ENCODE measurements at places on chromosomes 7 and 10. TPM values are rescaled to one million over a fixed set of nuclear protein-coding genes. Genes with fewer than 3 reads are reported as not detected.

DNA sequence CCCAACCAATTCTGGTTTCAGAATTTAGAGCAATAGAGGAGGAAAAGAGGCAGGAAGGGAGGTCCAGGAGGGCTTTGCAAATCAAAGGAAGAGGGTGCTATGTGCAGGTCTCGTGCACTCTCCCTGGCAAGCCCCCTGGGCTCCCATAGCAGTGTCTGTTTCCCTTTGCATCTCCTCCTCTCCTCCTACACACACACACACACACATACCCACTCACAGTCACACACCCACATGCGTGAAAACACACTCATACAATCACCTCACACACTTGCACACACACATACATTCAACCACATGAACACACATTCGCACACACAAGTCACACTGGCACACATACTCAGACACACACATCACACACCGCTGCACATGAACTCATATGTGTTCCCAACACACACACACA lies 105.3 kb downstream of the OAT start:
- no peak for DNase-seq

DNA sequence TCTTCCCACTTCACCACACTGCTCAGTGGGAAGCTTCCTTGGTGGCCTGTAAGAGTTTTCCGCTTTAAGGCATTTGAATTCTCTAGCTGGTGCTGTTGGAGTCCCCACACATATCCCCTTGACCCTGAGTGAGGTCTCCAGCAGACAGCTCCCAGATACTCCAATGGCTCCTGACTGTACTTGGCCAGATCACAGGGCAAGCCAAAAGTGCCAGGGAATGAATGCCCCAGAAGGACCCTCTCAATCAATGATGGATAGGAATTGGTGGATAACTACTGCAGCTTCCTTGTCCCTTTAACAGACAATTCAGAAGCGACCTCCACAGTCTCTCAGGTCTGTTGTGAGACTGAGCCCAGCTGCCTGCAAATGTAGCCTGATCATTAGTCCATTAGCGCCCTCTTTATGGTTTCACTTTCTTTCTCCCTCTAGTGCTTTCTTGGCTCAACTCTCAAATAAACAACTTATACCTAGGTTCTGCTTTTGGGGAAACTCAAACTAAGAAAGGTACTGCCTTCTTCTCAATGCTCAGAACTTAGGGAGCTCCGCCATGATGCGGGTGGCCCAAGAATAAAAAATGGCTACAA lies 283.0 kb downstream of the TCF7L2 start:
- no peak for DNase-seq

- no peak for DNase-seq
Measured at GRCh38 chr10:1603181-1603580, 134.1 kb downstream of the ADARB2 start.

- no peak for DNase-seq
Measured at GRCh38 chr10:86440874-86441843, 74.6 kb upstream of the GRID1 start.

- no peak for DNase-seq
Measured at GRCh38 chr10:34956756-34957155, 133.4 kb downstream of the CUL2 start.

DNA sequence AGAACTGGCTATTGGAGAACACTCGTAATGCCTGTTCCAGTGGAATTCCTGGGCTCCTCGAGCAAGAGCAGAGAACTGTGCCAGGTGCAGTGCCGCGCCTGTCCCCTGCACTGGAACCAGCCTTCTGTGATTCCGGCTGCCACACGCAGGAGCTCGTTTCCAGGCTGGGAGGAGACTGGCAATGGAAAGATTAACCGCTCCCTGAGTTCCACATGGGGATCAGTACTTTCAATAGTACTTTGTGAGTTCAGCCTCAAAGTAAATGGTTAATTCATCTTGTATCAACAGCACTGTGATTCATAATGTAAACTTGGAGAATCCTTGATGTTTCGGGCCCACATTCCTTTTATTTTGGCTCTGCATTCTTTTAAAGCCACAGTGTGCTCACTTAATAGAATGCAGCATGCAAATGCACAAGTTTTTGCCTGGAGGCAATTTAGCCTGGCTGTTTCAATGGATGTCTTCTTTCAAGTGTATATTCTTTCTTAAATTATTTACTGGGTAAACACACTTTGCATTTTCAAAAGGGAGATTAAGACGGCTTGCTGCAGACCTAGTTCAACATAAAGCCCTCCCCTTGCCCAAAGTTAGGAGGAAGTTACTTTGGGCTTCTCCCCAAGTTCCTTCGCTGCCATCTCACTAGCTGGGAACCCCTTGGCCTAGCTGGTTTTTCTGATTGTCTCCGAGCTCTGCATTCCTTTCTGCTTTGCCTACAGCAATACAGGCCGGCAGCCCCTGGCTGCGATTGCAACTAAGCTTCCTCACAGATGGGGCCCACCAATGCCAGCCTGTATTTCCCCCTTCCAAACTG lies 138.1 kb upstream of the TCF7L2 start:
- no peak for DNase-seq

DNA sequence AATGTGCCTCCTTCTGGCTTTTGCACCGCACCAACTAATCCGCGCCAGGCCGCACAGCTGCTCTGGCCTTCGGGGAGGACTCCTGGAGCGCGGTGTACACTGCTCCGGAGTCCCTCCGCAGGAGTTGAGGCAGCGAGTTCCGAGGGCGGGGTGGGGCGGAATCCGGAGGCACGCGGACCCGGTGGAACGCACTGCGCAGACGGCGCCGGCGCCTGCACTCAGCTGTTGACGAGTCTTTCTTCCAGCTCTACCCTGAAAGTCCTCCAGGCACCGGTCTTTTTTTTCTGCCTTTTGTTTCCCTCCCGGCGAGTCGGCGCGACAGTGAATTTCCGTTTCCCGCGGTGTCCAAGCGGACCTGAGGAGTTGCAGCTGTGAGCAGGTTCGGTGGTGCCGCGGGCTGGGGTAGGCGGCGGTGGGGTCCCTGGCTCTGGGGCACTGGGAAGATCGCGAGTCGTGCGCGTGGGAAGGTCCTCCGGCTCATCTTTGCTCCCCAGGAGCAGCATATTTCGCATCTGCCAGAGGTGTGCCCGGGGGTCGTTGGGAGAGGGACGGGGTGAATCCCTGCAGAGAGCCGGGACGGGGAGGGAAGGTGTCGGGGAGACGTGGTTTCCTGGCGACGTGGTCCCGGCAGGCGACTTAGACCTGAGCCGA lies 44.1 kb downstream of the SFTPD start:
- DNase-seq: peak; percentile 23

DNA sequence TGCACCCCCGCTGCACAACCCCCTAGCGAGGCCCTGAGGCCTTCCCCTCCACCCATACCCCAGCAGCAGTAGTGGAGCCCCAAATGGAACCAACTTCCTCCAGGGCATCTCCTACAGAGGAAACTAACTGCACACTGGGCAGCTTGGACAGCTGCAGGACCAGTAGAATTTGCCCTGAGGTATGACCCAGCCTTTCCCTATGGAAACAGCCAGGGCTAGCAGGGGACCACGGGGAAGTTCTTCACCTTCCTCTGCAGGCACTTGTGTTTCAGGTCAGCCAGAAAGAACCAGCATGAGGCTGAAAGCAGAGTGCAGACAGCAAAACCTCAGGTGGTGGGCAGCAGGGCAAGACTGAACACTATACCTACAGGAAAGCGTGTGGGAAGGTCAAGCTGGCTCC lies 5.7 kb upstream of the EEPD1 start:
- no peak for DNase-seq

- no peak for DNase-seq
Measured at GRCh38 chr7:106863274-106863997, 1.6 kb upstream of the PIK3CG start.

DNA sequence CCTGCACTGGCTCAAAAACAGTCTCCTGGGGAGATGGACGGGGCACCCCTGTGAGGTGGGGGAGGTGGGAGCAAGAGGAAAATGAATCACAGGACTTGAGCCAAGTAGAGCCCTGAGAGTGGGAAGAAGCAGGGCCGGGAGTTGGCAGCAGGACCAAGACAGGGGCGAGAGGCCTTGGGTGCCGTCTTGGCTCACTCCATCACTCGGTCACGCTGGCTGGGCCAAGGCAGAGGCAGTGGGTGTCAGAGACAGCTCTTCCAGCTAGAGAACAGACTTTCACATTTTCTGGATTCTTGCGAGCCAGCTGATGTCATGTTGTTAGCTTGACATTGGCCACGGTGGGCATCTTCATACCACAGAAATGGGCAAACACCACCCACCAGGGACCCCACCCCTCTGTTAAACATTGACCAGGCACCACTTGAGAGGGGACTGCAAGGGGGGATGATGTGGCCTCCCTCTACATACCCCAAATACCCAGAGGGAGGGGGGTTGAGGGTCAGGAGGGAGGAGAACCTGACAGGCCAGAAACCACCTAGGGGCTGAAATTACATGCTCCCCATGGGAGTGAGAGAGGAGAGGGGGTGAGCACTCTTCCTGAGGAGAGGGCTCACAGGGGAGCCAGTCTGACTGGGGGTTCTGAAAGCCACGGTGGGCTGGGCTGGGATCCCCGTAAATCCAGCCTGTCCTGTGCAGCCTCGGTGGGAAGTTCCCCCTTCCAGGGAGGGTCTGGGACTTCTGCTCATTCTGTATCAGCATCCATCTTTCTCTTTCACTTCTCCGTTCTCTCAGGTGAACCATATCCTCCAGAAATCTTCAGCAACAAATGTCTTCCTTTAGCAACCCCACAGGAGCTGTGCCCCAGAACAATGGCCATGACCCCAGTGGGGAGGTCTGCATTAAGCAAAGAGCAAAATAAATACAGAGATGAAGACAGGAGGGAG lies 19.6 kb downstream of the CAMK2B start:
- DNase-seq: no peak

DNA sequence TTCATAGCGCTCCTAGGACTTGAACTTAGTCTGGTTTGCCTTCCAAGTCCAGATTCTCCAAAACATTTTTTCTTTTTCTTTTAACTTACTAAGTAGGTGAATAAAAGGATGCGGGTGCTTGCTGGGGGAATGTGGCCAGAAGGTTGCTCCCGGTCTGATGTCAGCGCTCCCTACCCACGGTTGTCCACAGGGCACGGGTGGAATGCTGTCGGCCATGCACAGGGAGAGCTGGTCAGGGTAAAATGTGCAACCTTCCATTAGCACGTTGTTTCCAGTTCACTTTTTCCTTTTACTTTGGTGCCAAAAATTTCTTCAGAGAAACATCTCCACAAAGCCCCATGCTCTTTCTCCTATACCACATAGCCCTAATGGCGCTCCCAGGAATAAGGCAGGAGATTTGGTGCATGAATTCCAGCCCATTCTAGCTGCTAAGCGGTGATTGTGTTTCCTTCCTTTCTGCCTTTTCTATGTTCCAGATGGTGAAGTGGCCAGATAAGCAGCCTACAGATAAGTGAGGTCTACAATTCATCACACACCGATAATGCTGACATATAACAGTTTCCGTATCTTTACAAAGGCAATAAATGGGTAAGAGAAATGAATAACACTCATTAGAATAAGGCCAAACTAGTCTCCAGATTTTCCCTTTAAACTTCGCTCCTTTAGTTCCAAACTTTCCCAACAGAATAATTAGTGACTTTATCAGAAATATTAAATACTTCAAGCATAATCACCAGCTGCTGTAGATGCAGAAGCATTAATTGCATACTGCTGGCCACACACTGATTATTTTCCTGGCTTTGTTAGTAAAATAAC lies 138.3 kb upstream of the FGFR2 start:
- no peak for DNase-seq

GRCh38 chr7:1123715-1124114 lies 35.8 kb downstream of the GPER1 start:
- peak; percentile 75 for DNase-seq

GRCh38 chr10:9301554-9301953 lies 1247.1 kb downstream of the GATA3 start:
- DNase-seq: no peak

- DNase-seq: no peak
Measured at GRCh38 chr7:22373911-22374310, 17.0 kb upstream of the RAPGEF5 start.

DNA sequence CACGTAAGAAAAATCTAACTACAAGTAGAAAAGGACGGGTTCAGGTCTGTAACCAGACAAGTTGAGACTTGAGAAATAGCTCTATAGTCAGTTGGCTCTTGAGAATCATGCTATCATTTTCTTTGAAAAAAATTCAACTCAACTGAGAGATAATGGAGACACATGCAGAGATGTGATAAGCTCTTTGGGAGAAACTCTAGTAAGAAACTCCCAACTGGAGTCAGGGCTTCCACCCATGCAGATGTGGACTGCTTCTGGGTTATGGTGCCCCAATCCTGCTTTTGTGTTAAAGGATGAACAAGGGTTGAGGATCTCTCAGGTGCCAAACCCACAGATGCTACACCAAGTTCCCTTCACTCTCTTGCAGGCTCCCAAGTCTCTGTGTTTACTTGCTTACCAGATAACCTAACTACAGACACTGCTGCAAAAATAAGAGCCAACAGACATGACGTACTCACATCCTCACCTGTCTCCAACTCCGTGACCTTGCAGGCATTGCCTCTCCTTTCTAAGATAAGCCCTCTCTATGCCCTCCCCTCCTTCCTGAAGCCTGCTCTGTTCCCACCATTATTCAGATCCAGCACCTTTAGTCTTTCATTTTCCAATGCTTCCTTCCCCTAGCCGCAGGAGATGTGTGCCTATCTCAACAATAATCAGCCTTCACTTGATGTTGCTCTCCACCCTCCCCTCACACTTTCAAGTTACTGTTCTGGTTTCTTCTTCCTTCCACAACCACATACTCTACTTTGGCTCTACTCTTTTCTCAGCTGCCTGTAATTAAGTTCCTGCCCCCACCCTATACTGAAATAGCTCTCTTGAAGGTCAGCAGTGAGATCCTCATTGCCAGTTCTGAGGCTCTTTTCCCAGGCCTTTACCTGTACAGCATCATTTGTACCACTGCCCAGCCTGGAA lies 130.0 kb downstream of the ICA1 start:
- DNase-seq: no peak

- no peak for DNase-seq
Measured at GRCh38 chr10:117250411-117250810, 9.5 kb downstream of the SLC18A2 start.

DNA sequence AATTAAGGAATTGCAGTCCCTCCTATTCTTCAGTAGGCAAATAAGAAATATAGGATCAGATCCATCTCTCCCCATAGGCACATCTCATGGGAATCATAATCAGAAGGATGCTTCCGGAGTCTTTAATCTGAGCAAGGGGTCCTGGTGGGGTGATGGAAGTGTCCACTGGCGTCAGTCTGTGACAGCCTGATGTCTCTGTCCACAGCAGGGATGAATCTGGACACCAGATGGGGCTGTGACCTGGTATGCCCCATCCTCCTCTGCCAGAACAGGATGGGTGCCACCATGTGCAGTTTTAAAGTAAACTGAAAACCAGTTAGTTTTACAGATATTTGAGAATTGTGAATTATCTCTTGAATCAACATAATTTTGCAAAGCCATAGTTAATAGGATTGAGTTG lies 148.7 kb downstream of the C1GALT1 start:
- DNase-seq: no peak

DNA sequence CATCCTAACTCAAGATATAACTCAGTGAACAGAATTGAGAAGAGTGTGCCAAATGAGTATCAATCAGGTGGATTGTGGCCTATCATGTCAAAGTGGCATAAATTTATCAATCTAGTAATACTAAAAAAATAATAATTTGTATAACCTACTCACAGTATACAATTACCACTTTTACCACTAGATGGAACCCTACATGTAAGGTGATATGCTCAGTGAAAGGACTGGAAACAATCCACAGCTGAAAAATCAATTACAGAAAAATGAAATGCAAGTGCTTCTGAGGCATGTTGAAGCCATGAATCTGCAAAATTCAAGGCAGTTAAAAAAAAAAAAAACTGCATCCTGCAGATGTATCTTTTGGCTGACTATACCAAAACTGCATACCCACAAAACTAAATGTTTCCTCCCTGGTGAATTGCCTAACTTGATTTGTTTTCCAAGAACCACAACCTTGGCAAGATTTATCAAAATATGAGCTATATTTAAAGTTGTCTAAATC lies 13.9 kb downstream of the ARHGAP19 start:
- DNase-seq: no peak

Gene OR9A2
- total RNA-seq: not detected

Gene NOLC1
- total RNA-seq: 50.8 TPM

Gene ALOX5
- 47.6 TPM for total RNA-seq
